Putamen (tissue), 1 donor: ENCODE measurements at places on chromosomes 6 and 20.

DNA sequence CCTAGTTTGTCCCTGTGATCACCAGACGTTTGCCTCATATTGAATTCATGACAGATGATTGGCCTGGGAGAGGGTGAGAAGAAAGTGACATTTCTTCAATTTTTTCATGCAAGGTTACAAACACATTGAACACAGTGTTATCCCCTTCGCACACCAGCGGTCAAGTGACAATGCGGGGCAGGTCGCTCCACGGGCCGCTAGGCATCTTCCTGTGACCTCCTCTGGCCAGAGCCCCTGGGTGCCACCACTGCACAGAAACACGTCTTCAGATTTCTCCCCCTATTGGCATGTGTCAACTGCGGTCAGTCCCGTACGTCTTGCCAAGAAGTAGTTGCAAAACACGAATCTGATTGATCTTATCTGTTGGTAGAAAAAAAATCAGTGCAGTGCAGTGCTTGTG lies 97.1 kb downstream of the PXDC1 start:
- no peak for DNase-seq

GRCh38 chr6:14728396-14729024 lies 517.4 kb upstream of the JARID2 start:
- no peak for DNase-seq

DNA sequence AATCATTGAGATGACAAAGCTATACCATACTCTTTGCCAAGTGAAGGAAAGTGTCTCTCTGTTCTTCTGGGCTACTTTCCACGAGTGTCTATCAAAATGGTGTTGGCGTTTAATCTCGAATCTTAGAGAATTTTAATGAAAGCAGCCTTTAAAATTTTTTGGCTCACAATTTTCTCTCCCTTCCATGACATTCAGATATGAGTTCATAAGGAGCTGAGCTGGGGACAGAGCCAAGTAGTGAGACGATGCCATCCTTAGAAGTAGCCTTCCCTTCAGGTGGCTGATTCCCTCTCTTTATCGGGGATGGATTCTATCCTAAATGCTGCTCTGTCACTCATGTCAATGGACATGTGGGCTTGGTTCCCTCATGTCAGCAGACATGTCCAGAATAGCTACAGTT lies 132.8 kb downstream of the GRM1 start:
- DNase-seq, result no peak

DNA sequence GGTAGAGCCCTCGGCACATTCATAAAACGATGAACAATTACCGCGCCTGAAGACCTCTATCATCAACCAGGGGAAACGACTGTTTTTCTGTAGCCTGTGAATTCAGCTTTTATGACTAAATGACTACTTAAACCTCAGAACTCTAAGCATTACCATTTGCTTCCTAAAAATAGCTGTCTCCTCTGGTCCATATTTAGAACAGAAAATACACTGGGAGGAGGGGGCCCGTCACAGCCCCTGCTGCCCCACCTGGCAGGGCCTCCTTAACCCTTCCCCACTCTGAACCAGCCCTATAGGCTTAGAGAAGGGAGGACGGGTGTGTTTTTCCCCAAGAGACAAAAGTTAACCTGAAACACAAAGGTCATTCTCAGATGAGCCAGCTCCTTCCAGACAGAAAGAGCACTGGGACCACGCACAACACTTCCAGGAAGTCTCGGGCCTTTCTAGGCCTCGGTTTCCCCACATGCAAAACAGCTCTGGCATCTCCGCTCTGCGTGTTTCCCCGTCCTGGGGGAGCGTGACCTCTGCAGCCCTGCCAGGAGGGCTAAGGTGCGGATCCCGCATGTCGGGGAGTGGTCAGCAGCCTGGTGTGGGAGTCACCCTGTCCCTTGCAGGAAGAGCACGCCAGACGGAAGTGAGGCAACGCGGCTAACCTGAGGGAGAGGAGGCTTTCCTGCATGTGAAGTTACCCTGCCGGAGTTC lies 193.9 kb downstream of the DLL1 start:
- DNase-seq, result no peak

- no peak for DNase-seq
Observed at GRCh38 chr6:141728330-141728729, 404.4 kb upstream of the GJE1 start.

GRCh38 chr6:150936021-150936555 lies 70.6 kb downstream of the MTHFD1L start:
- no peak for DNase-seq

- DNase-seq, result no peak
Observed at GRCh38 chr6:36280467-36280866, 10.6 kb downstream of the PNPLA1 start.

- DNase-seq, result no peak
Observed at GRCh38 chr6:38579010-38579628, 60.6 kb downstream of the BTBD9 start.

DNA sequence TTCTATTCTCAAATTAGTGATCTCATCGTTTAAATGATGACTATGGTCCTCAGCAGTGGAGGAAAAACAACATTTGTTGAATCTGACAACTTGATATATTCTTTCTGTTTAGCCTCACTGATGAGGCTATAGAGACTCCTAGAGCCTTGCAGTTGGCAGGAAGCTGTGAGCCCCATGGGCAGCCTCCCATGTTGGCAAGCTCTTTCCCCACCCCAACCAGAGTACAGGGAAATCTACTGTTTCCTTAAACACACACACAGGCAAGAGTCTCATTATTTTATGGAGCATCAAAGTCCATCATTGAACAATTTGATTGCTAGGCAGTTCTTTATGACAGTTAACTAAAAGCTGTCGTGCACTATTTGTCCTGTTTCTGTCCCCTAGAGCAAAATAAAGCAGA lies 498.2 kb upstream of the CITED2 start:
- DNase-seq, result no peak
